ENCODE measurements at places on chromosomes 7 and 10. TPM values are rescaled to one million over a fixed set of nuclear protein-coding genes. Genes with fewer than 3 reads are reported as not detected.
A peak's percentile ranks its signal among the peaks of the same experiment; 100 is the strongest.

DNA sequence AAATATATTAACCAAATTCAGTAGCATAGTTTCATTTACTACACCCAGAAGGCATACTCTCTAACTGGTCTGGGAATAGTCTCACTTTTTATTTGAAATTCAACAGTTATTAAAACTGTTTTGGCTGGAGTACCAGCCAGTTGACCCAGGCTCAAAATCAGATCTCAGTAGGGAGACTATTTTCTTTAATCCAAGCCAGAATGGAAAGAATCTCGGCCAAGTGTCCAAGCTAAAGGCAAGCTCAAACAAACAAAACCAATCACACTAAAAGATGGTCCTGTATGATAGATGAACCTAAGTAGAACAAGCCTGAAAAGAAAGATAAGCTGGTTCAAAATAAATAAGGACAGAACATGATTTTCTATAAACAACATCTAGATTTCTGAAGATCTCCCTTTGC, 259.6 kb upstream of the POM121L12 start:
- no peak for DNase-seq

Gene PRKRIP1
- total RNA-seq, result 11.8 TPM

- DNase-seq, result peak; percentile 70
These were observed 43.0 kb downstream of the GNA12 start for GRCh38 chr7:2800931-2801688.

Gene CPN1
- total RNA-seq, result not detected

Data from left ventricle myocardium superior (tissue), 1 donor.